ENCODE measurements at places on chromosomes 7 and 10. TPM values are rescaled to one million over a fixed set of nuclear protein-coding genes. Genes with fewer than 3 reads are reported as not detected.

- peak; percentile 10 for DNase-seq
Measured at GRCh38 chr7:27999829-28000228, 180.8 kb downstream of the JAZF1 start.

- no peak for DNase-seq
Measured at GRCh38 chr7:132866551-132866950, 215.3 kb downstream of the CHCHD3 start.

- no peak for DNase-seq
Measured at GRCh38 chr7:151322906-151323305, 18.7 kb upstream of the NUB1 start.

- no peak for DNase-seq
Measured at GRCh38 chr7:132770055-132770454, 193.8 kb upstream of the PLXNA4 start.

GRCh38 chr10:59376846-59377245 lies 14.5 kb upstream of the FAM13C start:
- DNase-seq, result peak; percentile 2

DNA sequence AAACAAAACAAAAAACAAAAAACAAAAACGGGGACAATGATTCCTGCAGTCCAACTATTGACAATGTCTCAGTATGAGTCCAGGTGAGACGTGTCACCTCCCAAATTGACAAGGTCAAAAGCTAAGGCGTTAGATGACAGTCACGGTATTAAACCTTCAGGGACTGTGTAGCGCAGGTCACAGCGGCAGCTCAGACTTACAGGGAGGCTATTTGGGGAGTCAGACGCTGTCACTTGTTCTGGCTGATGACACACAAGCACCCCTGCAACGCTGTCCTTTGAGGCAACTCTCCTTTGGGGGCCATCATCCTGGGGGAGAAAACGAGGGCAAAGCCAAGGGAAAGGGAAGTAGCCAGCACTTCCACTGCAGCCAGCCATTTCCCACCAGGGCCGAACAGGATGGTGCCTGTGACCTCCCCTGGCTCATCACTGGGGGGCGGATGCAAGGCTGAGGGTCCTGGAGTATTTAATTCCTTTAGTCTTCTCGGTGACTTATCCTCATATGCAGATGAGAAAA lies 55.3 kb downstream of the SVIL start:
- DNase-seq, result no peak

DNA sequence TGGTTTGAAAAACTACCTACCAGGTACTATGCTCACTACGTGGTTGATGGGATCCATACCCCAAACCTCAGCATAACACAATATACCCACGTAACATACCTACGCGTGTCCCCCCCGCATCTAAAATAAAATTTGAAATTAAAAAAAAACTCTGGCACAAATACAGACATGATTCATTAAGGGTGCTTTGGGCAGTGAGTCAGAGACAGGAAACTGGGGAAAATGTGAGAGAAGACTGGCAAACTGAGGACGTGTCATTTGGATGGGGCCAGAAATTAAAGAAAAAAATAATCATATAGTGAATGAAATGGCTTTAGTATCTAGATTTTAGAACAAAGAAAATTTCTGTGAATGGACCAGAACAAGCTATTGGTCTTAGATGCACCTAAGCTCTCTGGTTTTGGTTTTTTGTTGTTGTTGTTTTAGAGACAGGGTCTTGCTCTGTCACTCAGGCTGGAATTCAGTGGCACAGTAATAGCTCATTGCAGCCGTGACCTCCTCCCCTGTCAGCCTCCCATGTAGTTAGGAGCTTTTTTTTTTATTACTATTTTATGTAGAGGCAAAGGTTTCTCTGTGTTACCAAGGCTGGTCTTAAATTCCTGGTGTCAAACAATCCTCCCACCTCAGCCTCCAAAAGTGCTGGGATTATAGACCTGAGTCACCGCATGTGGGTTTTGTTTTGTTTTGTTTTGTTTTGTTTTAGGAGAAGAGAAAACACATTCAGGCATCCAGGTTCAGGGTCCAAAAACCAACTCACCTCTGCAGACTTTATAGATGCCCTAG lies 5.9 kb upstream of the PRSS58 start:
- DNase-seq, result peak; percentile 66

TCERG1L gene
- total RNA-seq, result not detected

METTL27 gene
- total RNA-seq, result 0.26 TPM

FFAR4 gene
- total RNA-seq, result not detected

CALY gene
- total RNA-seq, result not detected

CHRM2 gene
- total RNA-seq, result not detected

SSMEM1 gene
- not detected for total RNA-seq
